IMR-90 (cell line): ENCODE measurements at places on chromosomes 1 and 21. TPM values are rescaled to one million over a fixed set of nuclear protein-coding genes. Genes with fewer than 3 reads are reported as not detected.

Gene COL24A1
- 1.4 and 2.5 TPM in 2 replicates for total RNA-seq

DNA sequence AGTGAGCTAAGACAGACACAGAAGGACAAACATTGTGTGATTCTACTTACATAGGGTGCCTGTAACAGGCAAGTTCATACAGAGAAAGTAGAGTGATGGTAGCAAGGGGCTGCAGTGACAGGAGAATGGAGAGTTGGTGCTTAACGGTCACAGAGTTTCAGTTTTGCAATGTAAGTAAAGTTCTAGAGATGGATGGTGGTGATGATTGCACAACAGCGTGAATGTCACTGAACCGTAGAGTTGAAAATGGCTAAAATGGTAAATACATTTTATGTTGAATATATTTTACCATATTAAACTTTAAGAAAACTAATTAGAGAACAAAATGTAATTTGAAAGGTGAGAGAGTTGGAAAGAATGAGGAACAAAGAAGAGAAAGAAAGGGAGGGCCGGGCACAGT lies 8.7 kb downstream of the CFAP107 start:
- no peak for DNase-seq

DNA sequence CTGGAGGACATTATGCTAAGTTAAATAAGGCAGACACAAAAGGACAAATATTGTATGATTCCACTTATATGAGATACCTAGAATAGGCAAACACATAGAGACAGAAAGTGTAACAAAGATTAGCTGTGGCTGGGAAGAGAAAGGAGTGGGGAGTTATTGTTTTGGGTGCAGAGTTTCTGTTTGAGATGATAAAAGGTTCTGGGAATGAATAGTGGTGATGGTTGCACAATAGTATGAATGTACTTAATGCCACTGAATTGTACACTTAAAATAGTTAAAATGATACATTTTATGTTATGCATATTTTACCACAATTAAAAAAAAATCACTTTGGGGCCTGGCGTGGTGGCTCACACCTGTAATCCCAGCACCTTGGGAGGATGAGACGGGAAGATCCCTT lies 21.2 kb upstream of the ERO1B start:
- DNase-seq, result no peak

Gene LCK
- total RNA-seq, result not detected in 2 replicates

Gene GBP7
- total RNA-seq, result not detected in 2 replicates

DNA sequence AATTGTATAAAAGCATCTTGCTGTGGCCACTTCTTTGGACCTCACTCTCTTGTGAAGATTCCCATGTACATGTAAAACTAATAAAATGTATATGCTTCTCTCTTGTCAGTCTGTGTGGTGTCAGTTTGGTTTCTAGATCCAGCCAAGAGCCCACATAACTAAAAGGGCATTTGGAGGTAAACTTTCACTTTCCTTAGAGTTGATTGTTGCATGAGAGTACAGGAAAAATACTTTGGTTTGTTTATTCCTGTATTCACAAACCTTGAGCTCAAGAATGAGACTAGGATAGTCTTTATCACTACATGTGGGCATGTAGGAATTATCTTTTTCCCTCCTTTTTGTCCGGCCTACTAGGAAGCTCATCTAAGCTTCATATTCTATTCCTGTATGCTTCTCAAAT lies 50.9 kb downstream of the KCTD3 start:
- peak; percentile 46 for DNase-seq

GRCh38 chr1:36539526-36539925 lies 56.8 kb upstream of the CSF3R start:
- no peak for DNase-seq

DNA sequence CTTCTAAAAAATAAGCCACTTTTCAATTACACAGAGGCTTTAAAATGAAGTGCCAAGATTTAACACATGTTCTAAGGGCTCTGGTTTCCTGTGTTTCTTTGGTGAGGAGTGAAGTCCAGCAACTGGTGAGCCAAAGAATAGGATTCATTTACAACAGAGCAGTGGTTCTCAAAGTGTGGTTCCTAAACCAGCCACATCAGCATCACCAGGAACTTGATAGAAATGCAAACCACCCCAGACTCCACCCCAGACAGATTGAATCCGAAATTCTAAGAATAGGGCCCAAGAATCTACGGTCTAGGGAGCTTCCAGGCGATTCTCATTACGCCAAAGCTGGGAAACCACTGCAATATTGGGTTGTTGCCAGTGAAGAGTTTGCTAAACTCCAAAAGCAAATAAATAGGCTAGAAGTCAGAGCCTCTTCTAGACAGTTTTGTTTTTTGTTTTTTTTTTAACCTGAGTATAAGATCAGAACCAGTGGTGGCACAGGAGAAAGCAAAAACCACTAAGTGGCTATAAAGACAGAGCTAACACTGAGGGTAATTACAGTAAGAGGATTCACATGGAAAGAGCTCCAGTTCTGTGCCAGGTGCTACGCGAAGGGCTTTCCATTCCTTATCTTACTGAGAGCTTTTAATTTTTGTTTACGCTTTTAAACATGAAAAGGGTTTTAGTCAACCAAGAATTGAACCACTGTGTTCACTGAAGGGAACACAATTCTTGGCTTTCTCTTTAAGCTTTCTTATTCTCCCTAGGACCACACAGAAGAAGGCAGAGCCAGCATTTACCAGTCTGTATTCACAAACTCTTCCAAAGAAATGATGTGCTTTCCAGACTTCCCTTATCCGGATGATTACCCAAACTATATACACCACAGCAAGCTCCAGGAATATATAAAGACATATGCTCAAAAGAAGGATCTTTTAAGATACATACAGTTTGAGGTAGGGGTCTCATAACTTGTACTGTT lies 42.4 kb upstream of the FMO2 start:
- peak; percentile 52 for DNase-seq

DNA sequence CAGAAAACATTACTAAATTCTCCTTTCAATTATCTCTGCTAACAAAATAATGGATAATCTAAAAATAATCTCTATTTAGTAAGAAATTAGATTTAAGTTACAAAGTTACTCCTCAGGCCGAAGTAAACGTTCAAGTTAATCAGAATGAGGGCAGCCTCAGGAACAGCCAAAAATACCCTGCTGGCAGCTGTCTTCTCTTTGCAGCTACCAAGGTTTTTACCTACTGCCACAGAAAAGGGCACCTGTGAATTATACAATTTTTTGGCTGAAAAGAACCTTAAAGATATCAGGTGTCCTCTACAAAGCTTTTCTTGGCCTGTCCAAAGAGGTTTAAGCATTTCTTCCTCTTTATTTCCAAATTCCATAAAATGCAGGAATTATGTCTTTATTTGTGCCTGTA lies 84.4 kb downstream of the AKT3 start:
- DNase-seq, result no peak

DNA sequence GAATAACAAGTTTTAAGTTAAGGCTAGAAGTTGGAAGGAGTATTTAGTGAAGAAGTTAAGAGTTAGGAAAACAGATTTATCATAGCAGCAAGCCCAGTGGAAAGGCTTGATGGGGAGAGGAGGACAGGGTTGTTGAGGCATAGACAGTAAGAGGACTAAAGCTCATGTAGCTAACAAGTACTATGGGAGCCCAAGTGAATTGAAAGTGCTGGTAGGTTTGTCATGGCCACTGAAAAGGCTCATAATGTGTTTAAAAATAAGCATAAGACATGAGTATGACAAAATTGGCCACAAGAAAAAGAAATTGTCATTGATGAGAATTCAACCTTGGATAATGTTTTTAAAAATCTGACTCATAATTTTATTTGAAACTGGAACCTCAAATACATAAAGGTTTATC lies 49.2 kb upstream of the CRB1 start:
- DNase-seq, result no peak

- DNase-seq, result no peak
These were observed 14.5 kb upstream of the AXDND1 start for GRCh38 chr1:179351281-179351680.

DNA sequence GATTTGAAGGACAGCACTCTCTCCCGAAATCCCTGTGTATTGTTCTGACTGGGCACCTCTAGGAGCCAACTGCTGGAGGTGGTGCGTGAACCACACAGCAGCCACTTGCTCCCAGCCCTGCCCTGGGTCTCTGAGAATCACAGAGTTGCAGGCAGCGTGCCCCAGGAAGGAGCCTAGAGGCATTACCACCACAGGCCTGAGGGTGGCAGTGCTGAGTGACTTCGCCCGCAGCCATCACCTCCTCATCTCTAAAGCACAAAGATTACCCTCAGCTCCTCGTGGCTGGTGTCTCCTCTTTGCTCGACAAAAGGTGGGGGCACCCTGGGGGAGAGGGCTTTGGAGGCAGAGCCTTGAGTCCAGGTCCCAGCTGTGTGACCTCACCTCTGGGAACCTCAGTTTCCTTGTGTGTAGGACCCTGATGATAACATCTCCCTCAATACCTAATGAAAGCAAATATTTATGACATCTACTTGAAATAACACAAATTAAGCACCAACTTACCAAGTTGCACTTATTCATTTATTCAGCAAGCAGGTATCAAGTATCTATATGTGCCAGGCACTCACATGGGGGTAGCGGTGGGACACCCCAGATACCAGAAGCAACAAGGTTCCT lies 86.3 kb downstream of the VWA5B1 start:
- peak; percentile 35 for DNase-seq

DNA sequence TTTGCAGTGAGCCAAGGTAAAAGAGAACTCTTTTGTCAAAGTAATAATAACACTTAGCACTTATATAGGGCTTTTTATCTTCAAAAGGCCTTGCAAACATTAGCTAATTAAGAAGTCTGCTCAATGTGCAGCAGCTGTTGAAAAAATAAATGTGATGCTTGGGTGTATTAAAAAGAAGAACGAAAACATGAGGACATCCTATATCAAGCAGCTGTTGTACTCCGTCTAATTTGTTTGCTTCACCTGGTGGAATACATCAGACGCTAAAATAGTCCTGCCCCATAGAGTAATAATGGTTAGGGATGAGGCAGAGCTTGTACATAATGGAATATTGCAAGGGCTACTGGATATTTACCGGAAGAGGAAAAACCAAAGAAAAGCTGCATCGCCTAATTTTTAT lies 299.5 kb downstream of the ST6GALNAC3 start:
- DNase-seq, result no peak

DNA sequence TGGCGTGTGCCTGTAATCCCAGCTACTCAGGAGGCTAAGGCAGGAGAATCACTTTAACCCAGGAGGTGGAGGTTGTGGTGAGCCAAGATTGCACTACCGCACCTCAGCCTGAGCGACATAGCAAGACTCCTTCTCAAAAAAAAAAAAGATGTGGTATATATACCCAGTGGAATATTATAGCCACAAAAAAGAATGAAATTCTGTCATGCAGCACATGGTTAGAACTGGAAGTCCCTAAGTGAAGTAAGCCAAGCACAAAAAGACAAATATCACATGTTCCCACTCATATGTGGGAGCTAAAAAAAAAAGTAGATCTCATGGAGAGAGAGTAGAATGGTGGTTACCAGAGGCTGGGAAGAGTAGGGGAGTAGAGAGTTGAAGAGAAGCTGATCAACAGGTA lies 18.7 kb downstream of the PSMB4 start:
- DNase-seq, result no peak
